ENCODE measurements at places on chromosomes 16 and 17. TPM values are rescaled to one million over a fixed set of nuclear protein-coding genes. Genes with fewer than 3 reads are reported as not detected.

Gene ADAMTS18
- total RNA-seq: 0.52 TPM

Gene NOD2
- total RNA-seq: 1.8 TPM

Gene PRR35
- total RNA-seq: not detected

Gene WSCD1
- total RNA-seq: 3.0 TPM

Gene SLC9A5
- 0.33 TPM for total RNA-seq

Gene GCGR
- 5.3 TPM for total RNA-seq

Gene FOXF1
- 7.3 TPM for total RNA-seq

GRCh38 chr17:38605841-38606645 is at the start of gene SRCIN1:
SRCIN1 (minus strand) TSS chr17:38605952; CDS start chr17:38605705, 247 bp downstream.
- peak; percentile 81 for DNase-seq

- DNase-seq: no peak
These were observed 448.4 kb downstream of the HS3ST3B1 start for GRCh38 chr17:14749269-14749668.

- DNase-seq: no peak
These were observed 23.5 kb downstream of the ORC6 start for GRCh38 chr16:46712911-46713310.

DNA sequence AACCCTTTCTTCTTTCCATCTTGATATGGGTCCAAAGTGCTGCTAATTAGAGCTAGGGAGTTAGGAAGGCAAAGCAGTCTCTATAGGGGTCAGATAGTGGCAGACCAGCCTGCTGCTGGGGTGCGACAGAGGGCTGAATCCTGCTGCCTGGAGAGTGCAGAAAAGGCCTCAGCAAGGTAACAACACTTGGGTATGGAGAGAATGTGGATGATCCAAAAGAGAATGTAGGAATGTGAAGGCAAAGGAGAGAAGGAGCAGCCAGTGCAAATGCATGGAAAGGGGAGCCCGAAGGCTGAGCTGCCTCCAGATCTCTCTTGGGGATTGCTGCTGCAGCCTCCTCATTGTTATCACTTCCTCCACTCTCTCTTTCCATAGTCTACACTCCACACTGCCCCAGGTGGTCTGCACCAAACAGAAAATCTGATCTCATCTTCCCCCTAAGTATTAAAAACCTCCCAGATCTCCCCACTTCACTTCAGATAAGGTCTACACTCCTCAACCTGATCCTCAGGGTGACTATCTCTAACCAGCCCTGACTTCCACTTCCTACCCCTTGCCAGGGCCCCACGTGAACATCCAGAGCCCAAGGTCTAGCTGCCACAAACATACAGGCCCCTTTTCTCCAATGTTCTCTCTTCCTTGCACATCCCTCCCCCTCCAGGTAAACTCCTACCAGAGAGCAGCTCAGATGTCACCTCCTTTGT is 28.8 kb downstream of the TOM1L2 start:
- DNase-seq: no peak

GRCh38 chr17:66240630-66241029 is 11.4 kb upstream of the APOH start:
- DNase-seq: no peak

DNA sequence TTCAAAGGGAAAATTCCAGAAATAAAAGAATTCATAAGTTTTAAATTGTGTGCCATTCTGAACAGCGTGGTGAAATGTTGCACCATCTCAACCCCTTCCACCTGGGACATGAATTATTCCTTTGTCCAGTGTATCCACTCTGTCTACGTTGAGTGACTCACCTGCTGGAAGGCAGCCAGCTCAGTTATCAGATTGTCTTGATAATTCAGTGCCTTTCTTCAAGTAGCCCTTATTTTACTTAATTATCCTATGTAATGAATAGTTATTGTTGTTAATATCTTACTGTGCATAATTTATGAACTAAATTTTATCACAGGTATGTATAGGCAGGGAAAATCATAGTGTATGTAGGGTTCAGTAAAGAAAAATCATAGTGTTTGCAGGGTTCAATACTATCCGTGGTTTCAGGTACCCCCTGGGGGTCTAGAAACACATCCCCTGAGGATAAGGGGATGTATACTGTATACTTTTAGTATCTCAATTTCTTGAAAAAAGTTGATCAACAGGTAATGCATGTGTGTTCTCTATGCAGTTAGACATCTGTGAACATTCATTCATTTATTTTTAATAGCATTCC is 7.7 kb upstream of the PCTP start:
- peak; percentile 61 for DNase-seq

DNA sequence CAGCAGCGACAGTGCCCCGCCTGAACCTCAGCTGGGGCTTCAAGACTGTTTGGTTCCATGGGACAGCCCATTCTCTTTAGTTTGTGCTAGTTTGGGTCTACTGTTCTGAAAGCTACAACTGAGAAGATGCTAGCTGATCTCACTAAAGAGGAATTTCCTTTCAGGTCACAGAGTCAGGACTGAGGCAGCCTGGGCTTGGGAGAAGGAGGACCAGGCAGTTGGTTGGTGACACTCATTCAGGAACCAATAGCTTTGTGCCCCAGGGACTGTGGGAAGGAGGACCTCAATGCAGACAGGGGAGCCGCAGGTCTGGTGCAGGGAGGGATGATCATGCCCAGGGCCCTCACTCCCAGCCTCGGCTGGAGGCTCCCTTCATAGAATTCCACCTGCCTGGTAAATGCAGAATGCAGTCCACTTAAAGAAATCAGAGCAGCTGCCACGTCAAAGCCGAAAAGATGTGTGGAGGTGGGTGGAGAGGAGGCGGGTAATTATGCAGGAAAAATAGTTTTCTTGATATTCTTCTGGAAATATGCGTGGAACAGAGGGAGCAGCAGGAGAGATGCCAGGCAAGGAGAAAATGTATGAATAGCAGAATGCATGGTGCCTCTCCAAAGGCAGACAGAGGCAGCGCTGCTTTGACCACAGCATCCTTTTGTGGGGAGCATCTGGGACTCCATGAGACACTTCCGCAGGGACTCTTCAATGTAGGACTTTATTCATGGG is 32.6 kb upstream of the ZFP90 start:
- no peak for DNase-seq

DNA sequence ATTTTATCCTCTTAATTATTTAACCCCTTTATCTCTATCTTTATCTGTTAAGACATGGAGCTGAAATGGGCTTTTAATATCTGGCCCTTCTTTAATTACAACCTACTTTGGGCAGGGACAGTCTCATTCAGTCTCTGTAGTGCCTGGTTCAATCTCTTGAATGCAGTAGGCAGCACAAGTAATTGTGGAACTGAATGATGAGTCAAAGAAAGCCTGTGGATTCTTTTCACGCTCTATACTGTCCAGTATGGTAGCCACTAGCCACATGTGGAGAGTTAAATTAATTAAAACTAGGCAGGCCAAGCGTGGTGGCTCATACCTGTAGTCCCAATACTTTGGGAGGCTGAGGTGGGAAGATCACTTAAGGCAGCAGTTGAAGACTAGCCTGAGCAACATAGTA is 9.3 kb downstream of the BPTF start:
- no peak for DNase-seq

- no peak for DNase-seq
These were observed 30.3 kb downstream of the CDK5RAP3 start for GRCh38 chr17:48001197-48001596.

GRCh38 chr16:79282806-79283205 is 317.7 kb downstream of the MAF start:
- no peak for DNase-seq

- no peak for DNase-seq
These were observed 35.9 kb upstream of the CHMP6 start for GRCh38 chr17:80955671-80956280.

GRCh38 chr17:4545217-4545951 is 9.8 kb downstream of the MYBBP1A start:
- DNase-seq: no peak

DNA sequence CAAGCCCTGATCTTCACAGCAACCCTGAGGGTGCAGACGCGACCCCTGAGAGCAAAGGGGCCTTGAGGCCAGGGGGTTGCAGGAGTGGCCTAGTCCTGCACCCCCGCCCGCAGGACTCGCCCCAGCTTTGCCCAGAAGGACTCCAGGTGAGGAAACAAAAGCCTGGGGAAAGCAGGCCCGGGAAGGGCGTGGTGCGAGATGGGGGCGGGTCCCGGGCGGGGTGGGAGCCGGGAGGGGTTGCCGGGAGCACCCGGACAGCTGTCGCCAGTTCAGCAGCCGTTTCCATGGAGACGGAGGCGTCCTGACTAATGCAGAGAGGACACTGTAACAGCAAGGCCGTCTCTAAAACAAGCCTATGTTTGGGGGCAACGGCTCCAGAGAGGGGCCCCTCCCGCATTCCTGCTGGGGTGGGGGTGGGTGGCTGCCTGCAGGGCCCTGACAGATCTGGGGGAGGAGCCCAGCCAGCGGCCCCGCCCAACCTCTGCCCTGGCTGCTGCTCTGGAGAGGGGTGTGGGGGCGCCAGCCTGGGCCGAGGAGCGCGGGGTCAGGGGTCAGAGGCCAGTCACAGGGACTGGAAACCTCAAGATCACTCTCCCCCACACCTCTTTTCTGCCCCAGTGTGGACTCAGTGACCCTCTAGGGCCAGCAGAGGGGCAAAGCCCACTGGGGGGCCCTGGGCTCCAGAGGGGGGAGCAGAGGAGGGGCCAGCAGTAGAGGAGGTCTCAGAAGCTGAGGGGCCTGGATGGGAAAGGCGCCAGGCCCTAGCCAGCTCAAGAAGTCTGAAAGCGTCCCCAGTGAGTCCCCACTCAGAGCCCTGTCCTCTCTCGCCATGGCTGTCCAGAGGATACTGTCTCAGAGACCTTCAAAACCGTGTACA is 3.1 kb upstream of the TPPP3 start:
- DNase-seq: peak; percentile 96

- no peak for DNase-seq
These were observed 21.7 kb upstream of the WSCD1 start for GRCh38 chr17:6048486-6048885.

GRCh38 chr17:27756467-27757371 is 43.6 kb downstream of the NOS2 start:
- DNase-seq: peak; percentile 72

DNA sequence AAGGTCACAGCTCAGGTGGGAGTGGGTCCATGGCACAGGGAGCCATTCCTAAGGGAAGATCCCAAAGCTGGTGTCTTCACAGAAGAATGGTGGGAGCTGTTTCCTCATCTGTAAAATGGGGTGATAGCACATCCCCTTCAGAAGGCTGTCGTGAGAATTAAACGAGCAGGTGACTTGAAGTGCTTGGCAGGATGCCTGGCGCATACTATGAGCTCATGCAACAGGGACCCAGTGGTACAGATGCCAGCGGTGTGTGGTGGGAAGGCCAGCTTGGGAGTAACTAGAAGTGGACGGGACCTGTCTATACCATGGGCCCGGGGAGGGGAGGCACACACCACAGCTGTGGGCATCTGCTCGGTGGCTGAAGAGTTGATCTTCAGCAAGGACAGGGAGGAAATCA is 189.3 kb upstream of the TNRC6C start:
- DNase-seq: no peak

DNA sequence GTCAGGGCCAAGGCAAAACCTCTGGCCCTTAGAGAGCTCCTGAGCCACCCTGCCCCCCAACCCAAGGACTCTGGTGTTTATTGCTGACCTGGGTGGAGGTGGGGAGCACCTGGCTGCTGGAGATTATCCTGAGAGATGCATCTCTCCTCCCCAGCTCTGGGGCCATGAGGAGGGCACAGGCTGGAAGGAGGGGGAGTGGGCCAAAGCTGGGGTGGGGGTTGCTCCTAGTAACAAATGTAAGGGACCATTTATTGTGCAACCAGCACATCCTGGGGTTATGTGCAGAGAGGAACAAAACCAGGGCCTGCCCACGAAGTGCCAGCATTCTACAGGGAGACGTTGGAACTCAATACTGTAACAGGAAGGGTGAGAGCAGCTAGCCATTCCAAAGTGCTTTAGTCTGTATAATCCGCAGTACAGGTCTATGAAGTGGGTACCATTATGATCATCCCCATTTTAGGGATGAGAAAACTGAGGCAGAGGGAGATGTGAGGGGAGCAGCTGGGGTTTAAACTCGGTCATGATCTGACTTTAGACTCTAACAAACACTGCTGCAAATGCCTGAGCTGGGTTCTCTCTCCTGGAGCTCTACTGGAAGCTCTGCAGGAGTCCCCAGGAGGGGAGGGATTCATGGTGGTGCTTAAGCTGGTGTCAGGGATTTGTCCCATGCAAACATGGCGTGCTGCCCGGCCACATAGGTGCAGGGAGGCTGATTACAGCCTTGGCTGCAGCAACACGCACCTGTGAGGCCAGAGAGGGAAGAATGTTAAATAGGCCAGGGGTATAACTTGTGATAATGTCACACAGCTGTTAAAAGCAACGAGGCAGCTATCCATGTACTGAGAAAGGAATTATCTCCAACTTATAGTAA is 1.4 kb upstream of the RHBDF2 start:
- DNase-seq: peak; percentile 52

DNA sequence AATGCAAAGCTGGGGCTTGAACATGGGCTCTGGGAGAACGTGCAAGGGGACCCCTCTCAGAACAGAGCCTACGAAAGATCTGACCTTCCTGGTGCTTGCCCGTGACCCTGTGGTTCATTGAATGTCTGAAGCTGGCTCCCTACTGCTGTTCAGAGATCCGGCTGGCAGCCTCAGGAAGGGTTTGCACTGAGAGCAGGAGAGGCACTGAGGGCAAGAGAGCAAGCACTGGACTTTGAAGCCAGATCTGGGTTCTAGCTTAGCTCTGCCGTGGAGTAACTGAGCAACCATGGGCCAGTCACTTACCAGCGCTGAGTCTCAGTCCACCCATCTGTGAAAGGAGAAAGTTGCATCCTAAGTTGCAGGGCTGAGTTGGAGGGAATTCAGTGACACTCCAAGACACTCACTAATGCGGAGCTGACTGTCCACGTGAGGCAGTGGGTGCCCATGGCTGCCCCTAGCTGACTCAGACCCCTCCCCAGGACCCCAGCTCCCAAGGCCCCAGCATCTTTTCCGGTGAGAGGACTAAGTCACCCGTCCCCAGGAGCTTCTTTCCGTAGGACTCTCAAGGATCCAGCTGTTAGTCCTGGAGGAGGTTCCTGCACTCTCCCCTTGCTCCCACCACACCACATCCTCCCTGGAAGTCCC is 41.3 kb downstream of the BEAN1 start:
- no peak for DNase-seq

DNA sequence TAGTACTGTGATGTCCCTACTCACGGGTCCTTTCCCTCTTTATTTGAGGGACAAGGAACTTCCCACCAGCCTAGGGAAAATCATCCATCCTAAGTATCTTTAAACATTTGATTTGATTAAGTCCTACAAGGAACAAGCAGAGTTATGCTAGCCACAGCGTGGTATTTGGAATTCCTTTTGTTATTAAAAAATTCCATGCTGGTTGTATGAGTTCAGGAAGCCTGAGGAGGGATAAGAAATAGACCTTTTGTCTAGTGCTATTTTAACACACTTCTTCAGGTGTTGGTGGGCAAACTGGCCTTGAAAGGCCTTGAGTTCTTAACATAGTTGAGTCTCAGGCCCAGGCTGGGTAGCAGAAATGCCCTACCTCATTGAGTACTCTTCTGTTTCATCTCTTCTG is 105.4 kb upstream of the TBX2 start:
- no peak for DNase-seq

- DNase-seq: no peak
These were observed 191.8 kb downstream of the MAP2K6 start for GRCh38 chr17:69606142-69606800.
